Neural progenitor cell (in vitro differentiated cells): ENCODE measurements at places on chromosomes 1 and 21. TPM values are rescaled to one million over a fixed set of nuclear protein-coding genes. Genes with fewer than 3 reads are reported as not detected.

LCE6A gene
- not detected in 2 replicates for total RNA-seq

LRRC39 gene
- 0.54 and 0.87 TPM in 2 replicates for total RNA-seq

DNA sequence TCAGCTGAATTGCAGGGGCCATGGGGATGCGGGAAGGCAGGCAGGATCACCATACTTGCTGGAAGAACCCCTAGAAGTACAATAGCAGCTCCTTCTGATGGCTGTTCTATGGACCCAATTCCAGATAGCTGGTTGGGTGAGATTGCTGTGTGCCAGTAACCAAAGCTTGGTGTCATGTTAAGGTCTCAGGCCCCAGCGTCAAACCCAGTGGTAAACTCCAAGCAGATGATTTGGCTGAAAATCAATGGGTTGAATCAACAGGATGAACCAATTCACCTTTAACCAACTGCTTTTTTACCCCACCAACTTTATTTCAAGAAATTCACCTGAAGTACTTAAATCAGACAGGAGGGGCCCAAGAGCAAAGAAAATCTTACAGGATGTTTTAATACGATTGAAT, 37.8 kb downstream of the C8B start:
- DNase-seq, result no peak

CENPL gene
- total RNA-seq, result 33.4 and 37.7 TPM in 2 replicates

DNA sequence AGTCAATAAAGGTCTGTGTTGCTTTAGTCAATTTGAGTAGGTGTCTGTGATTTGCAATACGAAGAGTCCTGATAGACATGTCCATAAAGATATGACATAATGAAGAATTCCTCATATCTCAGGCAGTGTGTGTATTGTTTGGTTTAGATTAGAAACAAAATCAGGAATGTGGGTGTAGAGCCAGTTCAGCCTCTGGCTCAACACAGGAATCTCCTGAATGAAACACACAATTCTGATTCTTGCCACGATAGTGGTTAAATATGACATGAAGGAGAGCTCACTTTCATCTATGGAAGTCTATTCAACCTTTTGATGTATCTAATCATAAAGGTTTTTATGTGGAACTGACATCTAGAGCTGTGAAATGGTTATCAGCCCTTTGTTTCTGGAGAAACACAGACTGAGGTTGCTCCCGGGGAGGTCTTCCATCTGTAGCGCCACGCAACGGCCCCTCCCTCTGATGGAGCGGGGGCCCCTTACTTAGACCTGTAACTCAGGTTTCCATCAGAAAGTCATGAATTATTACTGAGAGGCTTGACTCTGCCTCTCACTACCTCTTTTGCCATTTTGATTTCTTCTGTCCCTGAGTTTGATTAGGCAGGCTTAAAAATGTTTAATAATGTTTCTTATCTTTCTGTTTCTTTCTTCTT, 19.5 kb downstream of the TSPAN2 start:
- DNase-seq, result no peak

DNA sequence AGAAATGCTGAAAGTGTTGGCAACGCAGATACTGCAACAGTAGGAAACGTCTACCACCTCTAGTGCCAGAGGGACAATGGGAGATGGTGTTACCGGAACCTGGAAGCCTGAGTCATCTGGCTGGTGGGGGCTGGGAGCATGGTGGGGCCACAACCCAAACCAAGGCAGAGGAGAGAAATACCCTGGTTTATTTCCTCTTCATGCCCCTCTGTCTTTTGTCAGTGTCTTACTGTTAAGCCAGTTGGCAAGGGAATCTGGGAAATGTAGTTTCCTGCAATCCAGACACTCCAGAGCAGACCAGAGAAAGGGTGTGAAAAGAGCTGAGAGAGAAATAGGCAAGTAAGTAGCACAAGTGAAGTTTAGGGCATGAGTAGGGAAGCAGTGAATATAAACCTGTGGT, 14.8 kb downstream of the DNTTIP2 start:
- DNase-seq, result no peak

DNA sequence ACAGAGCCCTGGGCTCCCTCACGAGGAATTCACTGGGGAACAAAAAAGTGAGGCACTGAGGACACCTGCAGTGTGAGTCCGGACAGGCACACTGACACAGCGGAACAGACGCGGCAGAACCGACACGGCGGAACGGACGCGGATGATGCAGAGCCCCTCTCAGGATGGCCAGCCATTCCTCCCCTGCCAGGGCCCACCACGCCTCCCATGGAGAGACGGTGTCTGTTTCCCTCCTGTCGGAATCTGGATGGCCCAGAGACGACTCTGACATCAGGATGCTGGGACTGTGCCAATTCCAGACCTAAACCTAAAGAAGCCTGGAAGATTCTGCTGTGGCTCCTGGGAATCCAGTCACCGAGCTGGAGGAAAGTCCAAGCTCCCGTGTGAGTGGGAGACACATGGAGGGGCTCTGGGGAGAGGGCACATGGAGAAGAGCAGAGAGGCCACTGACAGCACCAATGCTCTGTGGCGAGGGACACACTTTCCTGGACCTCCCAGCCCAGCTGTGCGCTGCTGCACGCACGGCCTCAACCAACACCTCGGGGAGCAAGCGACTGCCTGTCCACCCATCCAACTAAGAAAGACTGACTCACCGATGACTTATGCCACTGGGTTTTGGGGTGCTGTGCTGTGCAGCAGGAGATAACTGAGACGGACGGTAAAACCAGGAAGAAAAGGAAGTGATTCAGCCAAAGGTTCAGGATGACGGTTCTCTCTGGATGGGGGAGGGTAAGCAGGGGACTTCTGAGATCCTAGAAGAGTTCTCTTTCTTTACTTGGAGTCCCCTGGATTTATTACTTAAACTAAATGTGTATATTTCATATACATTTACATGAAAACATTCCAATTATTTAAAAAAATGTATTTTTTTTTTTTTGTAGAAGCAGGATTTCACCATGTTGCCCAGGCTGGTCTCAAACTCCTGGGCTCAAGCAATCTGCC, 23.3 kb downstream of the ZBTB17 start:
- DNase-seq, result peak; percentile 33

- DNase-seq, result no peak
These were observed 196.9 kb upstream of the ETV3 start for GRCh38 chr1:157335056-157335455.

DNA sequence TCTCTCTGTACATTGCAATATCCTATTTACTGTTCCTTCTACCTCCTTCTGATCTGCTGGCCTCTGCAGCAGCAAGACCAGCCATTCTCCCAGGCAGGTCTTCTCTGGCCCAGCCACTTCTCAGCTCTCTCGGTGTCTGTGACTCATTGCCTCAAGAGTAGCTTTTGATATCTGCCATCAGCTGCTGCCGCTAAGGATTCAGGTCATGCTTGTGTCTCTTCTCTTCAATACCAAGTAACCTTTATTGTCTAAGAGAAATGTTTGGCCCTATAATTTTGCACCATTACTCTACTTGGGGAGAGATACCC, 101.8 kb downstream of the TMEM53 start:
- no peak for DNase-seq

DNA sequence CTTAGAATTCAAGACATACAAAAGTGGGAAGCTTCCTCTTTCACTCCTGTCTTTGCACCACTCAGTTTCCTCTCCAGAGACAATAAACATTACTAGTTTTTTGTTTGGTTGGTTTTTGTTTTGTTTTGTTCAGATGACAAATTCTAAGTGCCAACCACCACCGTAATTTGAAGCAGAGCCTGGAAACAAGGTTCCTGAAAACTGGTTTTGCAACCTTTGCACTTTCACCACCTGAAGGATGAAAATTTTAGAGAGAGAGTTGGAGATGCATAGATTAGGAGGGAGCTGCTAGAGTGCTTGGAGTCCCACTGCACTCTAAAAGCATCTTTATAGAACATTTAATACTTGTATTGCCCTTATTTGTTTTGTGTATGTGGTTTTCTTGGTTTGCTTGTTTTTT, 20.2 kb upstream of the MGST3 start:
- DNase-seq, result no peak

GRCh38 chr21:36082237-36082664, 12.4 kb downstream of the CBR1 start:
- no peak for DNase-seq

DNA sequence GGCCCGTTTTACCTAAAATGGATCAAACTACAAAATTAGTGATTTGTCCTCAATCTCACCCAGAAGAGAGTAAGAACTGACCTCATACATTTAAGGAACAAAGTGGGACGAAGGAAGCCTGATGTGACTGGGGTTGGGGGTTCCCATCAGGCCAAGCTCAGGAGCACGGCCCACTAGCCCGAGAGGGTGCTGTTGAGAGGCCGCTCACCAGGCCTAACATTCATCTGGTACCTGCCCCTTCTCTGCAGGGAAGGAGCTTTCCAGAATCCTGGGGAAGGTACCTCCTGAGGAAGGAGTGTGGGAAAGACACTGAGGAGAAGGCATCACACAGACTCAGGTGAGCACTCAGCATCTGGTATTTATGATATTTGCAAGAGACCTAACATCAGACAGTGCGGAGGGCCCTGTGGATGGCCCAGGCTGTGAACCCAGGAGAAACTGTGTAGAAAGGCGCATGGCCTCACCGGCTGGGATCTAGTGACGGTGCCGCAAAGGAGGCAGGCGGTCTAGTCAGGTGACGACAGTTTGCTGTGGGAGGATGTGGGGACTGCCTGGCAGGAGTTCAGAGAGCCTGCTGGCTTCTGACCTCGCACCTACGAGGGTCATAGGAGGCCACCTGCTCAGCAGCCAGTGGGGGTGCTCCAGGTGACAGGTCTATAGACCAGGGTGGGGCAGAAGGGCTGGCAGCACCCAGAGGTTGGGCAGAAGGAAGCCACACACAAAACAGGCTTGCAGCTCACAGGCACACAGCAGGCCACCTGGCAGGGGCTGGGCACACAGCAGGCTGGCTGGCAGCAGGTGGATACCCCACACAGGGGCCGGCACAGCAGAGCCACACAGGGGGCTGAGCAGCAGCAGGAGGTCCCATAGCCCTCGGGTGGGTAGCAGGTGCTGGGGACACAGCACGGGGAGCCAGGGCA, 543 bp downstream of the KRTAP12-4 start:
- DNase-seq, result no peak

DNA sequence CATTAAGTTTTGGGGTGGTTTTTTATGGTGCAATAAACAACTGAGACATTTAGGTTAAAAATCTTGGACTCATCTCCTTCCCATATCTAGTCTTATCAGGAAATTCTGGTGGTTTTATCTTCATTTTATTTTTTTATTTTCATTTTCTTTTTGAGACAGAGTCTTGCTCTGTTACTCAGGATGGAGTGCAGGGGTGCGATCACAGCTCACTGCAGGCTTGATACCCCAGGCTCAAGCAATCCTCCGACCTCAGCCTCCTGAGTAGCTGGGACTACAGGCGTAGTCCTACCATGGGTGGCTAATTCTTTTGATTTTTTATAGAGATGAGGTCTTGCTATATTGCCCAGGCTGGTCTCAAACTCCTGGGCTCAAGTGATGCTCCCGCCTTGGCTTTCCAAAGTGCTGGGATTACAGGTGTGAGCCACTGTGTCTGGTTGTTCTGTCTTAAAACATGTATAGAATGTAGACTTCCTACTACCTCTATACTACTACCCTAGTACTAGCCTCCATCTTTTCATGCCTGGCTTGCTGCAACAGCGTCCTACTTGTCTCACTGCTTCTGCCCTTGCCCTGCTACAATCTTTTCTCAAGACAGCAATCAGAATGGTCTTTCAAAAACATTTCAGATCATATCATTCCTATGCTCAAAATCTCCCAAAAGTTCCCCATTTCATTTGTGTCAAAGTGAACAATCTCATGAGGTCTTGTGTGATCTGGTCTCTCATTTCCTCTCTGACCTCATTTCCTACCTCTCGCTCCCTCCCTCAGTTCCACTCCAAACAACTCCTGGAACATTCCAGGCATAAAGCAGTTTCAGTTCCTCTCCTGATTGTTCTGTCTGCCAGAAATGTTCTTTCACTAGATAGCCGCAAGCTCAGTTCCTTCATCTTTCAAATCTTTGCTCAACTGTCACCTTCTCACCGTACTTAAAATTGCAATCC, 5.9 kb upstream of the FCGR2A start:
- no peak for DNase-seq

- no peak for DNase-seq
These were observed 120.9 kb downstream of the KCNN3 start for GRCh38 chr1:154749078-154749760.

GRCh38 chr1:5611431-5611830, 380.8 kb downstream of the NPHP4 start:
- DNase-seq, result no peak

SPRR1B gene
- not detected in 2 replicates for total RNA-seq

GRCh38 chr1:58968360-58968952, 184.6 kb upstream of the JUN start:
- no peak for DNase-seq

- no peak for DNase-seq
These were observed 15.6 kb upstream of the RAP1A start for GRCh38 chr1:111603979-111604378.

DNA sequence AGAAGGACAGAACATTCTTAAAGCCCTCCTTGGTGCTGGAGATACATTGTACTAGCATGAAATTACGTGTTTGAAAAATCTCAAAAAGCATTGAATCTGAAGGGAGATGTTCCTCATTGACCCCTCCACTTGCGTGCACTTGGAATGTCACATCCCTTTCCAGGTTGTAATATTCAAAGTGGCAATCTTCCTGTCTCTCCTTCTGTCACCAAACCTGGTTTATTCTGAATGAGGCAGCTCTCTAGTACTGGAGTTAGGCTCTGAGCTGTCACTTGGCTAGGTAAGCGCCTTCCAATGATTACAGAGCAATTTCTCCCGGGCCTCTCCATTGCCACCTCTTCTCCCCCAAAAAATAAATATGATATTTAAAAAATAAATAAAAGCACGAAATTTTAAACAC, 855 bp downstream of the DSCAM start:
- DNase-seq, result no peak

DNA sequence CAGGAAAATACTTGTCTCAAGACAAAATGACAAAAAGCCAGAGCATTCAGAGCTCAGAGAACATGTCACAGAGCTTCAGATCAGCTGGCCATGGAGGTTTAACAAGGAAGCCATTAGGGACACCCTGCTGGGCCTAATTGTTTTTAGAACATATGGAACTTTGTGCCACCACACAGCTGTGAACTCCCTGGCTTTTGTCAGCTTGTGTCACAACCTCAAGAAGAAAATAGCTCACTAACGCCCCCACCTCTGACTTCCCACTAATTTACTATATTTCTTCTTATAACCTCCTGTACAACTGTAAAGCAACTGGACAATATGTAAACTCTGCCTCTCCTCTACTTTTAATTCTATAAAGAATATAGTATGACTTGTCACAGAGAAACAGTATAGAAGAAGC, 21.0 kb upstream of the TDRD10 start:
- peak; percentile 68 for DNase-seq

DNA sequence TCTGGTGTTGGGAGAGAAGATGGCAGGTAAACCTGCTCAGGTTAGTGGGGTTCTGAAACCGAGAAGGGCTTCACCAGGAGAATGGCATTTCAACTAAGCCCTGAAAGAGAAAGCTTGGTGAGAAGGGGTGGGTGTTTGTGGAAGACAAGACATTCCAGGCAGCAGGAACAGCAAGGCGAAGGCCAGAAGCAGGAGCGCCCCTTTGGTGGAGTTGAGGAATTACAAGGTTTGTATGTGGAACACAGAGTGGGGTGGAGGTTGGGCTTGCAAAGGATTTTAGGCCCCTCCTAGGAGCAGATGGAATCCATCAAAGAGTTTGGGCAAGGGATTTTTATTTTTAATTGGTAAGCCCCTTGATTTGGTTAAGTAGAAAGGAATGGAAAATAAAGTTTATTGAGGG, 24.8 kb upstream of the ELOA start:
- DNase-seq, result peak; percentile 78

- peak; percentile 68 for DNase-seq
These were observed 39.1 kb downstream of the TYW3 start for GRCh38 chr1:74771913-74772515.

ERVH48-1 gene
- total RNA-seq, result 0.19 TPM in 1 of 2 replicates, not detected in the other

- no peak for DNase-seq
These were observed 17.1 kb upstream of the APOBEC4 start for GRCh38 chr1:183670169-183670568.

S100A16 gene
- total RNA-seq, result 12.4 and 13.1 TPM in 2 replicates
